ENCODE measurements at places on chromosomes 5 and 9. TPM values are rescaled to one million over a fixed set of nuclear protein-coding genes. Genes with fewer than 3 reads are reported as not detected.
A peak's percentile ranks its signal among the peaks of the same experiment; 100 is the strongest.

- no peaks in the 10 kb centered on the region for H3K27me3 ChIP-seq
- no peaks in the 10 kb centered on the region for H3K4me1 ChIP-seq
Measured at GRCh38 chr9:123354806-123355508, 1.0 kb upstream of the CRB2 start.

- H3K4me3 ChIP-seq: no peak overlapping the region
- DNase-seq: no peak
- no peak overlapping the region for H3K27ac ChIP-seq
Measured at GRCh38 chr5:74406844-74407243, 233.7 kb downstream of the ENC1 start.

GRCh38 chr9:137114220-137114612 is 317 bp downstream of the DPP7 start:
- DNase-seq: no peak
- peak overlapping the region; percentile 79 for H3K4me3 ChIP-seq
- H3K4me1 ChIP-seq: peaks cover 21% of the 10 kb centered on the region
- no peaks in the 10 kb centered on the region for H3K27me3 ChIP-seq
- no peaks in the 10 kb centered on the region for H3K36me3 ChIP-seq

DNA sequence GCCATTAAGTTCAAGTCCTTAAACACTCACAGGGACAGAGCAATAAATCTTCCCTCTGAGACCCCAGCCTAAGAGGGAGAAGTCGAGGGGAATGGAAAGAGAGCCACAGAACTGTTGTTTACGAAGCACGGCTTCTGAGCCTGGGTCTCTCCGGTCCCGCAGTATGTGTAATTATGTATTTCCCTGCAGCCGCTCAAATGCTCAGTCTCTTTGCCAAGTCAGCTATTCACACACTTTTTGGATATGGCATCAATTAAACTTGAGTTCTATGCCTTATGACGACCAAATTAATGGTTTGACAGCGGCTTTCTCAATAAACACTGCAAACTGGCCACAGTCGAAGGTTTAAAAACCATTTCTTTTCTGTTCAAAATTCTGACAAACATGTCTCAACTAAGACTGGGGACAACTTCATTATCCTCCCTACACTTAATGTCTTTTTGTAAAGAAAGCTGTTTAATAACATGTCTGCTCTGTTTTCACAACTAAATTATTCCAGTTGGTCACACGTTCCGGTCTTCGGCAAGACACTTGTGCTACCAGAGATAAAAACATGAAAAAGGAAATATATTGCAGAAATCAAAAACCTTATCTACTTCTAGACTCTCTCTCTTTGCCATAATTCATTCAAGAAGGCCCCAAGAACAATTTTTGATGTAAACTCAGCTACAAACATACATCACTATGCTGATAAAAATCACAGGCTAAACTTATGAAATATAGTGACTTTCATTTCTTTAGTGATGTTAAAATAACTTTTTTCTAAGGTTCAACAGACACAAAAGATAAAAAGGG is 203.2 kb downstream of the GAPVD1 start:
- no peak overlapping the region for H3K4me3 ChIP-seq
- peak overlapping the region; percentile 3 for H3K27ac ChIP-seq
- H3K27me3 ChIP-seq: no peaks in the 10 kb centered on the region
- peaks cover 9% of the 10 kb centered on the region for H3K36me3 ChIP-seq
- no peak for DNase-seq

DNA sequence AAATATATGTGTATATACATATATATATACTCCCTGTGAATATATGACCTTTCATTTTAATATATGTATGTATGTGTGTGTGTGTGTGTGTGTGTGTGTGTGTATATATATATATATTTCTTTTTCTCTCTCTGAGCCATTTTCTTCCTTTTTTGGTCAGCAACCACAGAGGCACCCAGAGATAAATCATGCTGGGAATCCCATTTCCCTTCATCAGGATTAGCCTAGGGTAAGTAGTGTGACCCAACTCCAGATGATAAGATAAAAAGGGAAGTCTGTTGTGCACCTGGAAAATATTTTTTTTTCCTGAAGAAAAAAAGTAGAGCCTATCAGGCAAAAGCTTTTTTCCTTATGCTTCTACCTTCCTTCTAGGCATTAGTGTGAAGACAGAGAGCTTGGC is 25.4 kb upstream of the SUB1 start:
- no peak overlapping the region for H3K27ac ChIP-seq
- no peak for DNase-seq
- H3K27me3 ChIP-seq: no peaks in the 10 kb centered on the region
- no peaks in the 10 kb centered on the region for H3K4me1 ChIP-seq

DNA sequence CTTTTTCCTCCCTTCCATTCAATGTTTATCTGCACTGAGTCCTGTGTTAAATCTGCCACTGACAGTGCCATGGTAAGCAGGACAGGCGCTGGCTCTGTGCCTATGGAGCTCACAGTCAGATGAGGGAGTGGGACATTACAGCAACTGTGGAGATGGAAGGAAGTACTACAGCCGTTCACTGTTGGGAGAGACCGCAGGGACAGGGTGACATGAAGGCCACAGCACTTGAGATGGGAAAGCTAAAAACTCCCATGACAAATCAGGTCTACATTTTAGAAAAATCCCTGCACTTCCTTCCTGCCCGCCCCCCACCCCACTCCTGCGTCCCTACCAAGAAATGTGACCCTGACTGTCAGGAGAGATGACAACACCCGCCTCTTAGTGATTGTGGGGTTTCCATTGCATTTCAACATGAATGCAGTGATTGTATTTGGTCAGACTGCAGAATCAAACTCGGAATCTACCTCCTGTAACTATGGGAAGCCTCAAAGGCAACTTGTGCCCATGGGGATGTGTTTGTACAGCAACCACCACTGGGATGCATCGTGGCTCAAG is 56.4 kb downstream of the GTF3C4 start:
- H3K27ac ChIP-seq: no peak overlapping the region
- H3K4me3 ChIP-seq: no peak overlapping the region
- DNase-seq: no peak
- H3K4me1 ChIP-seq: no peaks in the 10 kb centered on the region
- H3K27me3 ChIP-seq: peaks cover 10% of the 10 kb centered on the region
- no peaks in the 10 kb centered on the region for H3K36me3 ChIP-seq

DNA sequence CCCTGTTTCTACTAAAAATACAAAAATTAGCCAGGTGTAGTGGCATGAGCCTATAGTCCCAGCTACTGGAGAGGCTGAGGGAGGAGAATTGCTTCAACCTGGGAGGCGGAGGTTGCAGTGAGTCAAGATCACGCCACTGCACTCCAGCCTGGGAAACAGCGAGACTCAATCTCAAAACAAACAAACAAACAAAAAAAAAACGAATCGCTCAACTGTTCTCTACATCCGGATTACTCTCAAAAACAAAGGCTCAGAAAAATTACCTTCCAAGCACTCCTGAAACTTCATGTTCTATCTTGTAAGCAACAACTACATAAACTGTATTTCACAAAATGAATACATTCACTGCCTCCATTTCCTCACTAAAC is 14.0 kb downstream of the UBAP2 start:
- no peaks in the 10 kb centered on the region for H3K4me1 ChIP-seq
- no peaks in the 10 kb centered on the region for H3K27me3 ChIP-seq
- peaks cover 6% of the 10 kb centered on the region for H3K36me3 ChIP-seq
- no peak for DNase-seq
- no peak overlapping the region for H3K4me3 ChIP-seq

GRCh38 chr5:125286271-125286670 is 539.8 kb upstream of the ZNF608 start:
- H3K4me3 ChIP-seq: no peak overlapping the region
- no peaks in the 10 kb centered on the region for H3K36me3 ChIP-seq
- no peaks in the 10 kb centered on the region for H3K4me1 ChIP-seq
- no peak for DNase-seq

- no peaks in the 10 kb centered on the region for H3K27me3 ChIP-seq
- H3K36me3 ChIP-seq: no peaks in the 10 kb centered on the region
- peak within 1 kb of the TSS; percentile 65 for H3K27ac ChIP-seq
- H3K4me1 ChIP-seq: peaks cover 8% of the 10 kb centered on the region
- DNase-seq: peak; percentile 71
- peak within 1 kb of the TSS; percentile 48 for H3K4me3 ChIP-seq
Measured at GRCh38 chr5:140966293-140967225, at the start of gene PCDHAC2. Gene PCDHAC2 (plus strand): TSS chr5:140966476. CDS start chr5:140966767, 291 bp downstream.

DNA sequence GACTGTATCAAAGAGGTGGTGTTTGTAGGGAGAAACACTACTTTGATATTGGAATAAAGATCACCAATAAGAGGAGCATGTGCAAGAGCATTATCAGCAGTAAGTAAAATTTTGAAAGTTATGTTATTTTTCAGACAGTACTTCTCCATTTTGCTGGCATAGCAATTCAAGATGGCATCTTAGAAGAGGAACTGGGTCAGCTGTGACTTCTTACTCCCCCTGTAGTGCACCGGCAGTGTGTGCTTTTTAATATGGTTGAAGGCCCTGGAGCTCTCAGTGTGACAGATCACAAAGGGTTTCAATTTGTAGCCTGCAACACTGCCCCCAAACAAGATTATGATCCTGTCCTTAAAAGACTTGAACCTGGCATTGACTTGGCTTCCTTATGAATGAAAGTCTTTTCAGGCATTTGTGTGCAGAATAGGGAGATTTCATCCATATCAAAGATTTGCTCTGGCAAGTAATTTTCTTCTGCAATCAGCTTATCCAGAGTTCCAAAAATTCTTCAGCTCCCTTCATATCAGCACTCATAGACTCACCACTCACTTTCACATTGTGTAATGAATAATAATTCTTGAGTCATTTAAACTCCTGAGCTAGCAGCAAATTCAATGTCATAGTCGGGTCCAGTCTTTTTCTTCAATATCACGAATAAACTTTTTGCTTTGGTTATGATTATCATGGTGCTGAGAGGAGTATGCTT is 105.7 kb upstream of the MAMDC2 start:
- no peaks in the 10 kb centered on the region for H3K27me3 ChIP-seq
- DNase-seq: no peak
- no peaks in the 10 kb centered on the region for H3K36me3 ChIP-seq
- no peaks in the 10 kb centered on the region for H3K4me1 ChIP-seq
- no peak overlapping the region for H3K27ac ChIP-seq
- H3K4me3 ChIP-seq: no peak overlapping the region

DNA sequence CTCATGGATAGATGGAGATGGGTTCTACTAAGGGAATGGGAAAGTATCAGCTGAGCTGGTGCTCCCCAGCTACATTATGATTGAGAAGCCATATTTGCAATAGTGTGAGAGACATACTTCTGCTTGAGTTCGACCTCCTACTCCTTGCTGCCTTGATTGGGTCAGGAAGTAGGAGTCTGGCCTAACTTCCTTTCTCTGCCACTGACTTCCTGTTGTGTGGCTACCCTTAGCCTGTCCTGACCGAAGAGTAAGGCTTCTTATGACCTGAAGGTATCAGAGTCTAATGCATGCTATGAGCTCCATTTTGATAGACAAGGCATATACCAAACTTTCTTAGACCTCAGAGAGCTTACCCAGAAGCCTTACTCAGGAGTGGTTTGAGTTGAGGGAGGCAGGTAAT is 53.9 kb downstream of the OSTF1 start:
- no peak overlapping the region for H3K4me3 ChIP-seq
- H3K27ac ChIP-seq: peak overlapping the region; percentile 84
- H3K36me3 ChIP-seq: no peaks in the 10 kb centered on the region
- DNase-seq: no peak

GRCh38 chr9:121596515-121596914 is 54.9 kb upstream of the DAB2IP start:
- H3K36me3 ChIP-seq: no peaks in the 10 kb centered on the region
- H3K4me3 ChIP-seq: no peak overlapping the region
- H3K4me1 ChIP-seq: peaks cover 13% of the 10 kb centered on the region
- peaks cover 9% of the 10 kb centered on the region for H3K27me3 ChIP-seq
- no peak for DNase-seq

GRCh38 chr5:154940772-154941620 is at the start of gene MRPL22:
Gene MRPL22 (plus strand): TSS chr5:154941073. CDS start chr5:154941111, 38 bp downstream.
- peaks cover 62% of the 10 kb centered on the region for H3K4me1 ChIP-seq
- peak within 1 kb of the TSS; percentile 79 for H3K4me3 ChIP-seq
- H3K27ac ChIP-seq: peak within 1 kb of the TSS; percentile 74
- DNase-seq: peak; percentile 96
- no peaks in the 10 kb centered on the region for H3K36me3 ChIP-seq

- no peak overlapping the region for H3K27ac ChIP-seq
- H3K36me3 ChIP-seq: no peaks in the 10 kb centered on the region
- no peaks in the 10 kb centered on the region for H3K4me1 ChIP-seq
- no peaks in the 10 kb centered on the region for H3K27me3 ChIP-seq
- no peak for DNase-seq
Measured at GRCh38 chr9:127256324-127256723, 8.2 kb upstream of the GARNL3 start.

DNA sequence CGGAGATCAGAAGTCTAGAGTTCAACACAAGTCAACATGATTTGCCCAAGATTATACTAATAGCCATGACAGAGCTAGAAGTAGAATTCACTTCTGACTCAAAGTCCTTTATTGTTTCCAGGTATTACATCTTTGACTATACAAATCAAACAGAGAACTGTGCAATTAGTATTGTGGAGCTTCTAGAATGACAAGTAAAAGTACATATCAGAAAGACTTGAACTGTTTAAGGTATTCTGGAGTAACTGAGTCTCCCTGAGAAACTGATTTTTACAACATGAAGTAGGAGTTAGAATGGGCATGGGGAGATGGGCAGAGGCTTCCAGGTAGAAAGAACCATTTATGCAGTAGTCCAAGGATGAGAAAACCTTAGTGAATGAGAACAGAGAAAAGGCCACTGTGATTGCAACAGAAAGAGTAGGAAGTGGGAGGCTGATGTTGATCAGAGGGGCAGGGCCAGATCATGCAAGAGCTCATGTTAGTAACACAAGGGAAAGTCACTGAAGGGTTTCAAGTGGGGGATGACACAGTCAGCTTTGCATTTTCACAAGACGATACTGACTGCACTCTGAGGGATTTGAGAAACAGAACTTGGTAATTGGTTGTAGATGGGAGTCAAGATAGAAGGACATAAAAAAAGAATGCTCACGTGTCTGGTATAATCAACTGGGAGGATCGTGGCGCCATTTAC is 280.7 kb downstream of the RFX3 start:
- peaks cover 11% of the 10 kb centered on the region for H3K4me1 ChIP-seq
- H3K27ac ChIP-seq: no peak overlapping the region
- H3K4me3 ChIP-seq: no peak overlapping the region
- no peaks in the 10 kb centered on the region for H3K36me3 ChIP-seq

- H3K4me1 ChIP-seq: no peaks in the 10 kb centered on the region
- no peak overlapping the region for H3K4me3 ChIP-seq
- H3K27ac ChIP-seq: no peak overlapping the region
- H3K36me3 ChIP-seq: no peaks in the 10 kb centered on the region
Measured at GRCh38 chr5:134494780-134495179, 30.7 kb upstream of the JADE2 start.

The ZNF883 gene
- 3.4 TPM for total RNA-seq

The DBH gene
- total RNA-seq: 0.23 TPM

The MZB1 gene
- total RNA-seq: 8.8 TPM

The SGCD gene
- 15.5 TPM for total RNA-seq

The CARD6 gene
- total RNA-seq: 28.9 TPM

The GZMA gene
- total RNA-seq: 6.3 TPM

The PCDHGA9 gene
- 4.6 TPM for total RNA-seq

The ANKRD55 gene
- total RNA-seq: 0.94 TPM
